ENCODE measurements at places on chromosomes 3 and 15. TPM values are rescaled to one million over a fixed set of nuclear protein-coding genes. Genes with fewer than 3 reads are reported as not detected.
A peak's percentile ranks its signal among the peaks of the same experiment; 100 is the strongest.

GRCh38 chr3:63961891-63962290 lies 49.7 kb upstream of the SCAANT1 start:
- peak; percentile 73 for DNase-seq

DNA sequence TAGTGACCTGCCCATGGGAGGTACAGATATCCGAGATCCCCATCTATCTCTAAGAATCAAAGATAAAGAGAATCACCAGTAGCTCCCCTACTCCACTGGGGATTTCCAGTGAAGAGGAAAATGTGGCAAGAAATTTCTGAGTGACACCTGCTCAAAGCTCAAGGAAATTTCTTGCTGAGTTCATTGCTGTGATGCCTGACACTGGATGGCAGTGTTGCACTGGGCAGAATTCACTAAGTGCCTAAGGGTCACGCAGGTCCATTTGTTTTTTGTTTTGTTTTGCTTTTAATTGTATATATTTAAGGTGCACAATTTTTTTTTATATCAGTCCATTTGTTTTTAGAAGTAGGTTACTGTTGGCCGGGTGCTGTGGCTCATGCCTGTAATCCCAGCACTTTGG lies 109.5 kb upstream of the KCNAB1 start:
- no peak for DNase-seq

DNA sequence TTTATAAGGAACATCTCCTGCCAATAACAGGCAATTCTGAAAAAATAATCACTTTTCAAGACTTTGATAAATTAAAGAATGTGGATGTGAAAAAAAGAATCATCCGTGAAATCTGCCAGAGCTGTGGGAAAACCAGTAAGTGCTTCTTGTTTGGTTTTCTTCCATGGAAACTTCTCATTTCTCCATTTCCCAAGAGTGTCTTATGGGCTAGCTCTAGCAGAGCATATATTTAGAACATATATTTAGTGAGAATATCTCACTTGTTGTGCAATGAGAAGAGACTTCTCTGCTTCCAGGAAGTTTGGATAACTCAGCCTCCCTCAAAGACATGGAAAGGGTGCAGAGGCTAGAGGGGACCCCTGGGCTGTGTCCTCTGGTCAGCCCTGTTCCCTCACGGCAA lies 49.9 kb downstream of the COL6A5 start:
- DNase-seq: no peak

DNA sequence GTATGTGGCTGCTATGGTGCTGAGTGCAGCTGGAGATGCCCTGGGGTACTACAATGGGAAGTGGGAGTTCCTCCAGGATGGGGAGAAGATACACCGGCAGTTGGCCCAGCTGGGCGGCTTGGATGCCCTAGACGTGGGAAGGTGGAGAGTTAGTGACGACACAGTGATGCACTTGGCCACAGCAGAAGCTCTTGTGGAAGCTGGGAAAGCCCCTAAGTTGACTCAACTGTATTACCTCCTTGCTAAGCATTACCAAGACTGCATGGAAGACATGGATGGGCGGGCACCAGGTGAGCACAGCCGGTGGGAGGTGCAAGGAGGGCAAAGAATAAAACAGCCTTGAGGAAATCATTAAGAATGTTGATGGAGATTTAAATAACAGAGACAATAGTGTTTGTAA lies 2.9 kb downstream of the ADPRH start:
- DNase-seq: no peak

DNA sequence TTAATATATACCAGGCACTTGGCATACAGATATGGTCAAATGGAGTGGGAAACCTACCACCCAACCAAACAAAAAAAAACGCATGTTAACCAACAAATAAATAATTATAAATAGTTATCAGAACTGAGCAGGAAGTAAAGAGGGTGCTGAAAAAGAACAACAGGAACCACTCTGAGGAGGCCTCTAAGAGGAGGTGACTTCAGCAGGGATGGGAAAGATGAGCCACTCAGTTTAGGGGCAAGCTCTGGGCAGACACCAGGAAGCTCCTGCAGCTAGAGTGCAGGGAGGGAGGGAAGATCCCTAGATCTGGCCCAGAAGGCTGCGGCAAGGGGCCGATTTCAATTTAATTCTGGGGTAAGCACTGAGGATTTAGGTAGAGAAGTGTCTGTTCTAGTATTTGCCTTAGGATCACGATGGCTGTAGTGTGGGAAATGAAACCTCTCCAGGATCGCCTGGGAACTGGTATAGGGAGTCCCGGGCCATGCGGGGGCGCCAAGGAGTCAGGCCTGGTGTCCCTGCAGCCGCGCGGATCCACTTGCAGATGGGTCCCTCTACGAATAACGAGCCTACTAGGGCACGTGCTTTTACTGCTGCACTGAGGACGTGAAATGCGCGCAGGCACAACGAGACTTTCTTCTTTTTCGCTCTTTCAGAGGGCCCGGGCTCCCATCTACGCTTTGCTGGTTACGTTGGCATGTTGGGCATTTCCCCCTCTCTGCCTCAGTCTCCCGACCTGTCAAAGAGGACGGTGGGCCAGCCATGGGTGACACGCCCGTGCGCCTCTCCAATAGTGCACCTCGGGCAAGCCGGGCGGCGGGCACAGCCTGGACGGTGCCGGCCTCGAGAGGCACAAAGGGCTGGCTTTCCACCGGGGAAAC lies 1.5 kb upstream of the LIMD1 start:
- peak; percentile 73 for DNase-seq

DNA sequence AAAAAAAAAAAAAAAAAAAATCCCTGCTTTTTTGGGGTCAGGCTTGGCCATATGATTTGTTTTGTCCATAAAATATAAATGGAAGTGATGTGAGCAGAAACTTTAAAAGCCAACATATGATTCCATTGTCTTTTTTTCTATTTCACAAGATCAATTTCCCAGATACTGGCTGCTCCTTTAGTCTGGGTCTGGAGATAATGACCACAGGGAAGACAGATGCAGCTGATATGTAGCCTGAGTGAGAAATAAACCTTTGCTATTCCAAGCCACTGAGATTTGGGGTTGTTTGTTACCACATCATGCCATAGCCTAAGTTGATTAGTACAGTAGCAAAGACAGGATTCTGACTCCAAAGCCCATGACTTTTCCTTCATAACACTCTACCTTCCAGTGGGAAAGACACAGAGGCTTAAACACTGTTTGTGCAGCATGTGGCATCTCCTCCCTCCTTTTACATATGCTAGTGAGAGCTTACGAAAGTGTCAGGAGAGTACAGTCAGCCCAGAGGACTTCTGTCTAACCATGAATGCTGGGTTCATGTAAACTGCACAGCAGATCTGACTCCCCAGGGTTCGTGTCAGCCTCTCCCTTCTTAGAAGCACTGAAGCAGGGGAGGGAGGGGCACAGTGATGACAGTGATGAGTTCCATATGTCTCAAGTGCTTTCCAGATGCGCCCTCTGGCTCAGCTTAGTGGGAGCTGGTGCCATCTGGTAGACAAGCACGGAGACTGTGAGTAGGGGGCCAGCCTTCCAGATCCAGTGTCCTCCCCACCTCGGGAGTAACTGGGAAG lies 36.7 kb upstream of the SLC7A14 start:
- no peak for DNase-seq

DNA sequence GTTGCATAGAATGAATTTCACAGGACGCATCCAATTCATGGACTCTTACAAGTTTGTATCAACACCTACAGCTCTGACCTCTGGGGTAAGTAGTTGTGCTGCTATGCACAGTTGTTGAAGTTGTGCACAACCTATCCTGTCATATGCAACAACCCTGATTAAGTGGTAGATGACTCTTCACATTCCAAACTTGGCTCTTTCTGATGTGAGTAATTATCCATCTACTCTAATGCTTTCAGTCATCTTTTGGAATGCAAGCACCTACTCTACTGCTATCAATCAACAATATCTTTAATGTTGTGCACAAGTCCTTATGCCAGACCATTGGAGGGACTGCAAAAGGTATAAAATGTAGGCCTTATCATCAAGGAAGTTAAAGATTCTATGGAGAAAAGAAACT lies 921.4 kb downstream of the MCTP2 start:
- DNase-seq: no peak

- no peak for DNase-seq
Measured at GRCh38 chr15:62578546-62578945, 413.5 kb upstream of the C2CD4B start.

DNA sequence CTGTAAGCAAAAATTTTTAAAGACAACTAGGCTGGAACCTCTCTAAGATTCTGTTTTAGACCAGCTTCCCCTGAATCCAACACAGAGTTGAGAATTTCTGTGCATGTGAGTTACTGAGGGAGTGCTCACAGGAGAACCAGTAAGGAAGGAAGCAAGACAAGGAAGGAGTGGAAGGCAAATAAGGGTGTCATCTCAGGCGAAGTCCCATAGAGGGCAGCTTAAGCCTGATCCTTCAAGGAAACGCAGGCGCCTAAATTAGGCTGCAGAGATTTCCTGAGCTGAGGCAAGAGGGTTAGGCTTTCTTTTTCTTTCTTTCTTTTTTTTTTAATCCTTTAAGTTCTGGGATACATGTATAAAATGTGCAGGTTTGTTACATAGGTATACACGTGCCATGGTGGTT lies 36.2 kb upstream of the COL6A6 start:
- peak; percentile 12 for DNase-seq

GRCh38 chr3:18345015-18345367 lies 80.1 kb downstream of the SATB1 start:
- DNase-seq: no peak

DNA sequence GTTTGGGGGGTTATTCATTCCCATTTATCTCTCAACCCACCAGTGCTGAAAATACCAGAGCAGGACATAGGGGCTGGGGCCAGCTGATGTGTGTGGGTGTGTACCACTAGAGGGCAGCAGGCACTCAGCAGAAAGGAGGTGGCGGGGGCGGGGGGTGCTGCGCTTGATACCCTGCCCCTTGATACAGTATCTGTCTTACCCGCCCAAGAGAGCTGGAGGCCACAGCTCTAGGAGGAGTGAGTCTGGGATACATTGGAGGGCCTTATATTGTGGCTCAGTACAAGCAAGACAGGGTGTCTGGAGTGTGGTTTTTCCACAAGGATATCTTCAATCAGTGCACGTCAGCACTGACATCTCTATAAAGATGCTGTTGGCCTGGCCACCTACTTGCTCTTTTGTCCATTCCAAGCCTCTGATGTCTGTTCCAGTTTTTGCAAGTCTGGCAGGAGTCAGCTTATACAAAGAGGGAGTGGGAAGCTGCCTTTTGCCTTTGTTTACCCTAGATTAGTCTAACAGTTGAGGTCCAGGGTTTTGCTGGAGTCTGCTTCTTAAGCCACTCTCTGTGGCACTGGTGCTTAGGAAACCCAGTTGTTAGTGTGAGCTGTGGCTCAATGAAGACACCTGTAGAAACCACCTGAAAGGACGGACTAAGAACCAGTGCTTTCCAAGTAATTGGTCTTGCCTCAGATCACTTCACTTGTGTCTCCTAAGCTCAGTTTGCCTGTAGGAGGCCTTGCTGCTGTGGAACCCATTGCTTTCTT lies 1.5 kb upstream of the RBM15B start:
- DNase-seq: peak; percentile 51

GRCh38 chr3:176074096-176074495 lies 1123.2 kb downstream of the TBL1XR1 start:
- DNase-seq: no peak

GRCh38 chr15:69297642-69298353 lies 914 bp upstream of the PAQR5 start:
- DNase-seq: no peak

GRCh38 chr15:23616536-23616935 lies 31.1 kb downstream of the MAGEL2 start:
- DNase-seq: no peak

DNA sequence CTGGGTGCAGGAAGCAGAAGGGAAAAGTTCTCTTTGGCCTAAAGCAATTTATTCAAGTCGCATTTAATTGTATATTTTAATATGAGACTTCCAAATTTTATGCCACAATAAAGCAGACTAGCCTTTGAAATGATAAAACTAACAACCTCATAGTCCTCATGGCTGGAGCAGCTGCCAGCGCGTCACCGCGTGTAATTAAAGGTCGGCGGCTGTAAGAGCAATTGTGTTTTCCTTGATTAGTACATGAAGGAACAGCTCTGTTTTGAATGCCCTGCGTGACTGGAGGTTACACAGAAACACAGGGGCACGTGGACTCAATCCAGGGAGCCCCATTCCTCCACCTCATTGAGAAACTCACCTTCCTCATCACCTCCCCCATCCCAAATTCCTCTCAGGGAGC lies 10.1 kb upstream of the LRRC15 start:
- no peak for DNase-seq

GRCh38 chr3:11077466-11077865 lies 76.8 kb upstream of the HRH1 start:
- DNase-seq: no peak

DNA sequence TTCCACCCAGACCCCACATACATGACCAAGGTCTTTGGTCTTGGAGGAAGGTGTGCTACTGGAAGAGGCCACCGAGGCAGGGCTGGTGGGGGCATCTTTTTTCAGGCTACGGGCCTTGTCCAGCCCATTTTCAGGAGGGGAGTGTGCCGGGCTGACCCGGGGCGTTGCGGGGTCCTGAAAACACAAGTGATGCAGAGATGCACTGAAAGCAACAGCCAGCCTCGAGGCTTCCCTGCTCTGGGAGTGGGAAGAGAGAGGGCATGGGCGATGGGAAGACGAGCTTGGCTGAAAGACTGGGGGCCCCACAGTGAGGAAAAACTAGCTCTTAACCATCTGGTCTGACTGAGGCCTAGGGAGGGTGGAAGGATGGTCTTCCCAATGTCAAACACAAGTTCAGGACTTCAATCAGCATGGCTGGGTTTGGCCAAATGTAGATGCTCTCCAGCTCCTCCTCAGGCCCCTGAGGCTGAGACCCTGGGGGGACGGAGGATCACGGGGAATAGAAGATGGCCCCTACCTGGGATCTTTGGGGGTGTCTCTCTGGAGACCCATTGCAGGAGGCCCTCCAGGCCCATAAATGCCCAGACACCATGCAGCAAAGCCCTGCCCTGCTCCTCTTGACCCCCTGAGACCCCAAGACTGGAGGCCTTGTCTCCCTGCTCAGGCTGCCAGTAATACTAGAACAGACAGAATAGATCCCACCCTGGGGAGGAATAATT lies 38.9 kb downstream of the TLE3 start:
- no peak for DNase-seq

DNA sequence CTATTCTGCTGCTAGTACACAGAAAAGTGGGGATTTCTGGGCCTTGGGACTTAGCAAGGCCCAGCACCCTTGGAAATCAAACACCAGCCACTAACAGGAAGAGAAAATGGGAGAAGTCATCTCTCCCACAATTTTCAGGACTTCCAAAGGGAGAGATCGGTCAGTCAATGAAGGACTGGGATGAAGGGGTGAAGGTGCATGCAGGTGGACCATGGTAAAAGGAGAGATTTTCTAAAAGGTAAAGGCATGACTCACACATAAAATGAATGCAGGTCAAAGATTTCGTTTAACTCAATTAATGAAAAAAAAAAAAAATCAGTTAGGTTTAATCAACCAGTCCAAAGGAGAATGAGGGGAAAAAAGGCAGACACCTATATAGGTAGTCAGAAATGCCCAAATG lies 176.4 kb upstream of the PROK2 start:
- no peak for DNase-seq

Gene CIAO2A
- total RNA-seq: 25.8 TPM

Gene RTP3
- total RNA-seq: not detected

Gene EPB42
- total RNA-seq: not detected

Gene PCSK6
- total RNA-seq: 1.1 TPM

Gene UBAP1L
- 10.1 TPM for total RNA-seq

Gene BDH1
- total RNA-seq: 20.3 TPM

Gene FAM3D
- total RNA-seq: not detected

Gene GREM1
- total RNA-seq: not detected

All from CD4-positive, CD25-positive, alpha-beta regulatory T cell (primary cell).